ENCODE measurements at places on chromosomes 16 and 17.

GRCh38 chr16:18803569-18804462 is 2.5 kb upstream of the ARL6IP1 start:
- no peak for DNase-seq

- DNase-seq: no peak
These were observed 4.2 kb downstream of the SLX4 start for GRCh38 chr16:3607161-3607560.

DNA sequence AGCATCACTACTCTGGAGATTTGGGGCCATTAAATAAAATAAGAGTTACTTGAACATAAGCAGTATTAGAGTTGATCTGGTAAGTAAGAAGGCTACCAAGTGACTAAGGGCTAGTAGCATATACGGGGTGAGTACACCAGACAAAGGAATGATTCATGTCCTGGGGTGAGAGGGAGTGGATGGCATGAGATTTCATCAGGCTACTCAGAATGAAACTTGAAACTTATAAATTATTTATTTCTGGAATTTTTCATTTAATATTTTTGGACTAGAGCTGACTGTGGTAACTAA is 2.3 kb downstream of the SLFN5 start:
- no peak for DNase-seq

DNA sequence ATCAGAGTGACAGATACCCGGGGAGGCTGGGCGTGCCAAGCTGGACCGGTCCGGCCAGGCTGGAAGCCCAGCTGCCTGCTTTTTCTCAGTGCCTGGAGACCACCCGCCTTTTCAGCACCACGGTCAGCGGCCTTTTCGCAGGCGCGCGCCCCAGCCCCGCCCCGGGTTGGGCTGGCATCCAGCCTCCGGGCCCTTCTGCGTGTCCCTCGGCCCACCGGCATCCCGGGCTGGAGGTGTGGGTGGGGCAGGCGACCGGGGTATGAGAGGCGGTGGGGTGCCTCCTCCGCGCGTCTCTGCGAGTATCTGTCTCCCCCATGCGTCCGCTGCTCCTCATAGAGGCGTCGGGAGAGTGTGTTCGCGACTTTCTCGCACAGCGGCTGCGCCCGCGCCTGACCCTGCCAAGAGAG is 102.5 kb downstream of the MRM1 start:
- peak; percentile 35 for DNase-seq

DNA sequence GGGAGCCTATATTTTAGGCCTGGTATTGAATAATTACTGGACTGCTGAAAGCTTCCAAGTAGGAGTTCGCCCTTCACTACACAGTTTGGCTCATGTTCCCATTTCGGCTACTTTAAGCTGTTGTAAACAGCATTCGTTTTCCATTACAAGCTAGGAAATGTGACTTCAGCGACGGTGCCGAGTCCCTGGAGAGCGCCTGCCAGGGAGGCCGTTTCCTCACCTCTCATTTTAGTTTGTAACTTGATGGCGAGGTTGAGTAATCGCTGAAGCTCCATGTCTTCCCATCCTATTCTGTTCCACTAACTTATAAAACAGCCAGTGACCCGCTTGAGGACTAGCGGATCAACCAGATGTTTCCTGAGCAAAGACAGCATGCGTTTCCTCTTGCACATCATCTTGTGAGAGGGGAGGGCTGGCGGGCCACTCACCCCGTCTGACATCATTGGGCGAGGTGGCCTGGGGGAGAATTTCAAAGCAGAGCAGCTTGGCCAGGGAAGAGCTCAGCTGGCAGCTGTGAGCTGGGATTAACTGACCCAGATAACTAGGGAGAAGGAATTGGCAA is 32.9 kb downstream of the PCTP start:
- no peak for DNase-seq
